NCI-H2029 treated with DMSO at 0.1 percent for 48 hours (cell line): ENCODE measurements at places on chromosomes 3 and 15.

DNA sequence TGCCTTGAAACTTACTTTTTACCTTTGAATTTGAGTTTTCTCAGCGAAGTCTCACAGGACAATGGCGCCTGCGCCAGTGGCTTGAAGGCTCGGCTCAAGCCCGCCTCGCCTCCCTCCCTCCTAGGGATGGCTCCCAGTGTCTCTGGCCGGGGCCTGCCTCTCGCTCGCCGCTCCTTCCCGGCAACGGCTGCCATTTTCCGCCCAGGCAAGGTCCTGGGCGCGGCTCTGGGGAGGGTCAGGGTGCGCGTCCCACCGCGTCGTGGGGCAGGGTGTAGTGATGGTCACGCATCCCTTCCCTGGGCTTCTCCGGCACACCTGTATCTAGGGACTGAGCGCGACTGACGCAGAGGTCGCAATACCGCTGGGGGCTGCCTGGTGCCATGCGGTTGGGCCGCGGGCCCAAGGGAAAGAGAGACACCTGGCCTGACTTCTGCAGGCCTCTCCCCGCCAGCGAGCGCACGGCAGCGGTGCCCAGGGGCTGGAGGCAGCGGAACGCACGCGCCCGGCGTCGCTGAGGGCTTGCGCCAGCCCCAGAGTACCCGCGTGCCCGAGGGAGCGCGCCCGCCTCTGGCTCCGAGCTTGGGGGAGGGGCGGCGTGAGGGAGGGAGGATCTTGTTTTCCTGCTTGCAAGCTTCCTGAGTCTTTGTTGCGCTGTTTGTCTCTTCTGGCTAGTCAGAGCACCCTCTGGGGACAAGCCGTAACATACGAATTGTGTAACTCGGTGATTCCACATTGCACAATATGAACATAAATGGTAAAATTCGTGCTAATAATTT, 20.7 kb upstream of the FEM1B start:
- peak; percentile 38 for DNase-seq

DNA sequence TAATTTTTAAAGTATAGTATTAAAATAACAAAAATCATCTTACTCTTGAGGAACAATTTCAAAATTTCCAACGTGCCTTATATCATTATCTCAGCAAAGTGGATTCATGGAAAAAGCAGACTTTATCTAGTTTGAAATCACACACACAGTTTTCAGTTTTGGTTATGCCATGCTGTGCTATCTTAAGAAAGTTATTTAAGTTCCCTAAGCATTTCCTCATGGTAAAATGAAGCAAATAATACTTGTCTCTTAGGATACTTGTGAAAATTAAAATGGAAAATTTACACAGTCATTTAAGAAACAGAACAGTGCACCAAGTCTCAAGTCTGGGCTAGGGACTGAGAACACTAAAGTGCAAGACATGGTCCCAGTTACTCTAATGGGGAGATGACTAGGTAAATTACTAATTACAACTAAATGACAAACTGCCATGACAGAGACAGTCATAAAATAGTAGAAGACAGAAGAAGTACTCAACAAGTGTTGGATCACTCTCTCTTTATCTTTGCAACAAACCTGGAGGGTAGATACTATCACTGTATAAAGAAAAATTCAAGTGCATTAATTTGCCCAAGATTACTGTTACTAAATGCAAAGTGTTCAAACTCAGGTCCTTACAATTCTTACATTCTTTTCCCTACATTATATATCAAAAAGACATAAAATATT, 44.8 kb downstream of the DMXL2 start:
- no peak for DNase-seq

DNA sequence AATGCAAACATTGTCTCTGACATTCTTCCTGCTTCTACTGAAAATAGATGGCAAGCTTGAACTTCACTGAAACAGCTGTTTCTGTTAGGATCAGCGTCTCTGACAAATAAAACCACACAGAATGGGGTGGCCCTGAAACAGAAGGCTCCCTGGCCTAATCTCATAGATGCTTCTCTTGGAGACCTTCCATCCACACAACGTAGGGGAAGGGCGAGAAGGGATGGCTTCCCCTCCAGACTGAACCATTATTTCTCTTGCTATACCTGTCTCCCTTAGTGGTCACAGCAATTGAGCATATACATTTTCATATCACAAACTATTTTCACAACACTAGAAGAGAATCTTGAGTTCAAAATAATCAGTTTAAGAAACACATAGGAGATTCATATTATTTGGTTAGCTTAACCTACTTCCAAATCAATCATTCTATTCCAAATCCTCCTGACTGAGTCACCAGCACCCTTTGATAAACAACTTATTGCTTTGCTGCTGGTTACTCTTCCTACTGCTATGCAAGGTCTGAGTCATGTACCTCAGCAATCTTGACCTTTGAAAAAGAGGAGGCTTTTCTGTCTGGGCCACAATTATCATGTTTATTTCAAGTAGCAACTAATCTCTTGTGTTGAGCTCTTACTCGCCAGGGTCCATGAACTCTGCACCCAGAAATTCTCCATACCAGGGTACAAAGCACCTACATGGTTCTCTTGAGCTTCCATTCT, 45.5 kb downstream of the CBLB start:
- no peak for DNase-seq

DNA sequence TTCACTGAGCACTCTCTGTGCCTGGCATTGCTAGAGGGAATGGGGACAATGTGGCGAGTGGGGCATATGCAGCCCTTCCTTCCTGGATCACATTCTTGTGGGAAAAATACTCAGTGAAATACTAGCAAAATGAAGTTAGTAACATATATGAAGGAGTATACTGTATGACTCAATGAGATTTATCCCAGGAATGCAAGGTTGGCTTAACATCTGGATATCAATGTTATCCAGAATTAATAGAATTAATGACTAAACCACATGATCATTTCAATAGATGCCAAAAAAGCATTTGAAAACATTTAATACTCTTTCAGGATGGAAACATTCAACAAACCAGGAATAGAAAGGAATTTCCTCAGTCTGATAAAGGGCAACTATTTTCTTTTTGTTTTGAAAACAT, 27.5 kb downstream of the AMOTL2 start:
- DNase-seq: no peak

DNA sequence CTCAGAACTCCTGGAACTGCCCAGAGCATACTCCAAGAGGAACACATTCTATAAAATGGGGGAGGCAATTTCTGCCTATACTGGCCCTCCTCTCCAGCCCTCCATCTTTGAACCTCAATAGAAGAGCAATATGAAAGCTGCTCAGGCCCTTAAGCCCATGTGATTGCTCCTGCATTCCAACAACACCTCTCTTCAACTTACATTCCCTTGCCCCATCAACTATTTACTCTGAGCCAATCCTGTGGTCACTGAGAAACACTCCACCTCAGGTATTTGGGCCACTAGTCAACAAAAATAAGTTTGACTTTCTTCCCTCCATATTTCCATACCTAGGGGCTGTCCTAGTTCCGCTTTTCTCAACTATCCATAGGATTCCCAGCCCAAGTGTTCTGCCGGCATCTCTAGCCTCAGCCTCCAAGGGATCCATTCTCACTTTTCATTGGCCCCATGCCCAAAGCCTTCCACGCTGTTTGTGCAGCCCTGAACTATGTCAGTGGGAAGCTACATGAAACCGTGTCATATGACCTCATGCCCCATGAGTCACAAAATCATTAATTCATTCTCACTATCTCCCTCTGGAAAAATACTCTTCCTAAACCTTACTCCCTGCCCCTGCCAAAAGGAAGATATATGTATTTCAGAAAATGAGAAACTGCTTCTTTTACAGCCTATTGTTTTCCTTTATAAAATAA, 61.6 kb downstream of the GJD2 start:
- DNase-seq: no peak

GRCh38 chr3:195715583-195716266, 5.1 kb upstream of the MUC20 start:
- no peak for DNase-seq

GRCh38 chr3:119885746-119886530, 104.0 kb downstream of the NR1I2 start:
- DNase-seq: no peak

GRCh38 chr3:189204937-189205336, 33.2 kb downstream of the TPRG1 start:
- DNase-seq: no peak

GRCh38 chr3:43023746-43024145, 44.6 kb downstream of the GASK1A start:
- no peak for DNase-seq

- DNase-seq: no peak
Observed at GRCh38 chr3:108067768-108068167, 23.1 kb downstream of the CD47 start.

GRCh38 chr3:112010636-112011035, 11.9 kb downstream of the TAGLN3 start:
- DNase-seq: no peak

DNA sequence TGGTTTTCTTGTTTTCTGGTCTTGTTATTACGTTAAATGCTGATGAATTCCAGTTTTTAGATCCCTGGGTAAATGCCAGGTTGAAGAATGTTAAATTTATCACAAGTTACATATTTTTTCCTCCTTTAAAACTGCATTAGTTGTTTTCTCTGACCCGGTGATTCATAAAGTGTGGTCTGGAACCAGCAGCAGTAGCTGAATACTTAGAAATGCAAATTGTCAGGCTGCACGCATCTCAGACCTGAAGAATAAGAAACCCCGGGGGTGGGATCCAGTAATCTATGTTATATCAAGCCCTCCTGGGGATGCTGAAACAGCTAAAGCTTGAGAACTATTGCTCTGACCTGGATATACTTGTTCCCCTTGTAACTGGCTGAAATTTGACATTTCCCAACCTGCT, 69.1 kb downstream of the PEX5L start:
- no peak for DNase-seq

DNA sequence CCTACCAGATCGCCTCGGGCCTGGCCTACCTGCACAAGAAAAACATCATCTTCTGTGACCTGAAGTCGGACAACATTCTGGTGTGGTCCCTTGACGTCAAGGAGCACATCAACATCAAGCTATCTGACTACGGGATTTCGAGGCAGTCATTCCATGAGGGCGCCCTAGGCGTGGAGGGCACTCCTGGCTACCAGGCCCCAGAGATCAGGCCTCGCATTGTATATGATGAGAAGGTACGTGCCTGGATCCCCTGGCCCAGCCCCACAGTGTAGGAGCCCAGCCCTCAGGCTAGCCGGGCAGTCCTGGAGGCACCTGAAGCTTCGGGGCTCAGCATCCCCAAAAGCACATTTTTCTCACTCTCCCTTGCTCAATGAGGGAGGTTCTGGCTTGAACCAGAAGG, 135.8 kb downstream of the LRRK1 start:
- DNase-seq: no peak

GRCh38 chr3:188196232-188196990, 42.5 kb downstream of the LPP start:
- DNase-seq: no peak
